ENCODE measurements at places on chromosomes 3 and 15.

DNA sequence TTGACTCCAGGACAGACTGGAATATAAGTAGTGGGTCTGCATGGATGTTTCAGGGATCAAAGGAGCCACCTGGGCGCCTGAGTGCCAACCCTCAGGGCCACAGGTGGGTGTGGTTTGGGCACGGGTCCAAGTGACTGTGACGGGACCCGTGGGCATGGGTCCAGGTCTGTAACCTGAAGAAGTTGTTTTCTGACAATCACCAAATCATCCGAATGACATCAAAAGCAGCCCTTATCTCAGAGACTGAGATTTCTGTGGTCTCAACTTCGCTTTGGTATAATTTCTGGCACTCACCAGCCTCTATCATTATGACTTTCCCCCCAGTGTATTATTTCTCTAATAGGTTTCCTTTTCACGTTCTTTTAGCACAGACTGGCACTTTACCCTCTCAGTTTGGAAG lies 24.4 kb downstream of the RLBP1 start:
- DNase-seq = no peak

DNA sequence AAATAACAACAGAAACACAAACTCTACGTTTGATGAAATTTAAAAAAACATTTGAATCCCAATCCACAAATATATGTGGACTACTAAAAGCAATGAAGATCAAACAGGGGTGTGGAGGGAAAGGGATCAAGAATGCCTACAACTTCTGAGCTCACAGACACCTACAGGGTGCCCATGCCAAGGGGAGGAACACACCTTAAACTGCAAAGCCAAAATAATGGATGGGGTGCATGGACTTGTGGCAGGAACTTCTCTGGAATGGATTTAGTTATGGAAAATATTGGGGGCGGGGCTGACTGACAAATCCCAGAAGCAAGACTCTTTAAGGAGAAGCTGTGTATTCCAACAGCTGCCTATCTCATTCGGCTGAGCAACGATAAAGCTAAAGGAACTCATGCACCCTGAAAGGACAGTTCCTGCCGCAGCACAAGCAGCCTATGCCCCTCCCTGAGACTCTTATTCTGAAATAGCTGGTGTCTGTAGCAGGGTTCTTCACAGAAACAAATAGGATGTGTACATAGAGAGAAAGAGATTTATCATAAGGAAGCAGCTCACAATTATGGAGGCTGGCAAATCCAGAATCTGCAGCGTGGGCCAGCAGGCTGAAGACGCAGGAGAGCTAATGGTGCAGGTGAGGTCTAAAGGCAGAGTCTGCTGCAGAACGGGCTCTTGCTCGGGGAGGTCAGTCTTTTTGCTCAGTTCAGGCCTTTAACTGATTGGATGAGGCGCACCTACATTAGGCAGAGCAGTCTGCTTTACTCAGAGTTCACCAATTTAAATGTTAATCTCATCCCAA lies 24.5 kb upstream of the PLA2G4D start:
- DNase-seq = no peak

GRCh38 chr3:72663429-72663828 lies 184.8 kb downstream of the SHQ1 start:
- DNase-seq = no peak

- DNase-seq = no peak
Observed at GRCh38 chr15:45128971-45129639, 574 bp downstream of the DUOXA1 start.

GRCh38 chr15:74131628-74132413 lies 1.4 kb downstream of the ISLR2 start:
- DNase-seq = no peak

- DNase-seq = no peak
Observed at GRCh38 chr15:22831473-22831872, 7.0 kb upstream of the NIPA2 start.

GRCh38 chr3:171790898-171791691 lies 19.2 kb downstream of the PLD1 start:
- no peak for DNase-seq

DNA sequence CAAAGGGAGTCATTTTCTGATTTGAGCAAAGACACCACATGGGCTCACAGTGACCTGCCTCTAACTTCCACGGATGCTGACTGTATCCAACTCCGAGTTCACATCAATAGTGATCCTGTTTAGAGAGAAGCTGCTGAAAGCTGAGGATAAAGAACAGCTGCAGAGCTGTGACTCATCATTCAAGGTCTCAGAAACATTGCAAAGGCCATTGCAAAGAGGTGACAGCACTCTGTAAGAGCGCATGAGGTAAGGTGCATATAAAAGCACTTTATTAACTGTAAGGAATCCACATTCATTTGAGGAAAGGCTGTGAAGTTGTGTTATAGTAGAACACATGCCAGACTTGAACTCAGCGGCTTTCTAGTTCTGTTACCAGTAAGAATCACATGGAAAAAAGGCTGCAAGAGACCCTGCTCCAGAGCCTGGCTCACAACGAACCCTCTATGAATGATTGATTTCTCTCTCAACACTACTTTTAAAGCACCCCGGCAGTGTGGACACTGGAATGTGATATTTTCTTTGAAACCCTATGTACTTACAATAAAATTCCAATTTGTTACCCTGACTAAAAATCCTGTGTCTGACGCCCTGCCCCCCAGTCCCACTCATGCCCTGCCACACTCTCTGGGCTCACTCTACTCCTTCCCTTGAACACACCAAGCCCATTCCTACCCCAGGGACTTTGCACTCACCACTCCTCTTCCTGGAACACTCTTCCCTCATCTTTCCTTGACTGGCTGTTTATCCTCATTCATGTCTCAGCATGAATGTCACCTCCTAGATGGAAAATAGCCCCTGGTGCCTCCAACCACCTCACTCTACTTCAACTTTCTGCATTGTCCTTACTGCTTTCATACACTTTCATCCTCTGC lies 111.2 kb downstream of the LSM3 start:
- no peak for DNase-seq

DNA sequence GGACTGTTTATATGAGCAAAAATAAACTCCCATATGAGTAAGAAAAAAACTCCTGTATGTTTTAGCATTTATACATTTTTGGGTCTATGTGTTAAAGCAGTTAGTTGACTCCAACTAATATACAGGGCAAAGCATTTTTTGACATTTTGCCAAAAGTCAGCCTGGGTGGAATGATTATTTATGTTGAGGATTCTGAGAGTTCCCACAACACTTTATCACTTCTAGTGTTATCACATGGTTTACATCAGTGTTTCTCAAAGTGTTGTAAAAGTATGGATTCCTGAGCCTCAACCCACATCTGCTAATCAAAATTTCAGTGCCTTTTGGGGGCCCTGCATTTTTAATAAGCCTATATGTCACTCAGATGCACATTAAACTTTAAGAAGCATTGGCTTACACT lies 337.3 kb upstream of the WNT5A start:
- no peak for DNase-seq

- DNase-seq = no peak
Observed at GRCh38 chr3:133388696-133389395, 11.0 kb upstream of the BFSP2 start.

GRCh38 chr3:37862219-37862902 lies 681 bp downstream of the CTDSPL start:
- DNase-seq = no peak

- DNase-seq = no peak
Observed at GRCh38 chr15:74775132-74775562, 6.7 kb upstream of the CSK start.

DNA sequence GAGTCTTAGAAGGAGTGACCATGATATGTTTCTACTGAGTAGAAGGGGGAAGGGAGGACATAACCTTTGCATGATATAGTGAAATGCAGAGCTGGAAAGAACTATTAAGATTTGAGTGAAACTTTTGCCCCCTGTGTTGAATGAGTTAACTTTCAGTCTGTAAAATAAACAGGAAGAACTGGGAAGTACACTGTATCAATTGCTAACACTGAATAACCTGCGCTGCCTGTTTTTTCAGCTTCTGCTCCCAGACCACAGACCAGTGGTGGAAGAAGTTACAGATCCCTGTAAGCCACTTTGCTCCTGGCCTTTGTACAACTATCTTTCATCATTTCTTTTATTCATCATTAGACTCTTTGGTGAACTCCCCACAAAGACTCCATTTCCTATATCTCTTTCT lies 3.6 kb upstream of the LRCH3 start:
- DNase-seq = no peak

DNA sequence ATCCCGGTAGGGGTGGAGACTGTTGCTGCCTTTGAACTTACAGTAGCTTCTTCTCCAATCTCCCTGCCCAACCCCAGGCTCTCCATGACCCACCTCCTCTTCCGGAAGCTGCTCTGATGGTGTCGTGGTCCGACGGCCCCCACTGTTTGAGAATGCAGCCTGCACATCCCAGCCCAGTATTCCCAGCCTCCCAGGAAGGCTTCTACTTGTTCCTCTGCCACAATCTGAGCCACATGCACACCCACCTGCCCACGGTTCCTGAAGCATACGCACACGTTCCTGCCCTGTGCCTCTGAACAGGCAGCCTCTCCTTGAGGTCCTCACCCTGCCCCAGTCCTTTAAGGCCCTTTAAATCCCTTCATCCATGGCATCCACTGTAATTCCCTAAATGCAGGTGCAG lies 57.4 kb downstream of the ABTB1 start:
- DNase-seq = no peak

DNA sequence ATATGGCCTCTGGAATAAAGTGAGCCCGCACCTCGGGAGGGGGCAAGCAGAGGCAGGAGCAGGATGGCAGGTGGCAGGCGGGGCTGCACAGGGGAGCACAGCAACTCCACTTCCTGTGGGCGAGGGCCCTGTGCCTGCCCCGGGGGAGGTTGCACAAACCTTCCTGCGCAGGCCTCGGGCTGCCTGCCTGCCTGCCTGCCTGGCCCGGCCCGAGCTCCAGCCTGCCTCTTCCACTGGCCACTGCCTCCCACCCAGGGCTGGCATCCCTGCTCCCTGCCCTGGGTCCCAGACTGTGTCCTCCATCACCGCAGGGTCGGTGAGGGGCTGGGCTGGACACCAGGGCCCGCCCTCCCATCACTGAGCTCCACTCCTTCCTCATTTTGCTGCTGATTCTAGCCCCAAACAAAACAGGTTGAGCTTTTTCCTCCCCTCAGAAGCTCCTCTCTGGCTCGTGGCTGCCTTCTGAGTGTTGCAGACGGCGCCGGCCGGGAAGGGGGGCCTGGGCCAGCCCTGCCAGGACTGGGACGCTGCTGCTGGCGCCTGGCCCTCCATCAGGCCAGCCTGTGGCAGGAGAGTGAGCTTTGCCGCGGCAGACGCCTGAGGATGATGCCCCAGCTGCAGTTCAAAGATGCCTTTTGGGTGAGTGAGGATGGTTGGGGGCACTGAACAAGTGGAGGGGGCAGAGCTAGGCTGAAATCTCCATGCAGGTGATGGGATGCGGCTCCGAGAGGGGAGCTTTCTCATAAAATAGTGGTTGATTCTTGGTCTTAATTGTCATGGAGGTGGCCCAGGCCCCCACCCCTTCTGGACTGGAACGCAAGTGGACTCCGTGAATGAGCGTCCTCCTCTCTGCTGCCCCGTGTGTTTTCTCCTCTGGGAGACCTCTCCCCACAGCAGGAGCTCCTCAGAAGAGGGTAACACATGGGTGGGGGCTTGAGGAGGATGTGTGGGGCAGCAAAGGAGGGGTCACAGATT lies at the start of gene PSTPIP1:
Gene PSTPIP1 (plus strand): TSS at position 156 of the 975 bp plus-strand sequence. CDS start 448 bp downstream, at position 604.
- no peak for DNase-seq

GRCh38 chr3:45677033-45677446 lies 12.2 kb upstream of the SACM1L start:
- DNase-seq = no peak

- DNase-seq = no peak
Observed at GRCh38 chr3:128232376-128233178, 79.3 kb downstream of the EEFSEC start.

DNA sequence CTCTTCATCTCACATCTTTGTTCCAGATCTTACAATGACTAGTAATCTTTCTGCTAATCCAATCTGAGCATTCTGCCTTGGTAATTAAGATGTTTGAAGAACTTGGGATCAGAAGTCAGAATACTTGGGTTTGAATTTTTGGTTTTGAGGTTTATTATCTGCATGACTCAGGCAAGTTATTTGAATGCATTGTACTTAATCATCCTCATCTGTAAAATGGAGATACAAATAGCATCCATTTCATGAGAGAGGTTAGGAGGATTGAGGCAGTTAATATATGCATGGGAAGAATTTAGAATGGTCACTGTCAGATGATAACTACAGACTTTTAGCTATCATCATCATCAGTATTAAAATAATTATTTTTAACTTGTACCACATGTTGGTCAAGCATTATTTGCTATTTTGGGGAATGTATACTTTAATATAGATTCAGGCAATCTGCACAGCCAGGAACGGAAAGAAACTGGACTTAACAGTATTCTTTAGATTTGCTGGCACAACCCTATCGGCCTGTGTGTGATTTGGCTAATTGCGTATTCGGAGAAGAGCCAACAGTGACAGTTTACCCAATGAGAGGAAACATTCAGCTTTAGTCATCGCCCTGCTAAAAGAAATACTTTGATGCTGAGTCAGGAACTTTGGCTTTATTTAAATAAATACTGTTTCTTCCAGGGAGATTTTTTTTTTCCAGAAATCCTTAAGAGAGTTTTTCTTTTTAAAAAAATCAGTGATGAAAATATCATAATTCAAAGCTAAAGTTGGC lies 600.0 kb downstream of the ROBO1 start:
- no peak for DNase-seq

- DNase-seq = no peak
Observed at GRCh38 chr15:81294516-81294880, 29.4 kb downstream of the STARD5 start.

- DNase-seq = no peak
Observed at GRCh38 chr15:58742022-58742813, 7.3 kb downstream of the ADAM10 start.

DNA sequence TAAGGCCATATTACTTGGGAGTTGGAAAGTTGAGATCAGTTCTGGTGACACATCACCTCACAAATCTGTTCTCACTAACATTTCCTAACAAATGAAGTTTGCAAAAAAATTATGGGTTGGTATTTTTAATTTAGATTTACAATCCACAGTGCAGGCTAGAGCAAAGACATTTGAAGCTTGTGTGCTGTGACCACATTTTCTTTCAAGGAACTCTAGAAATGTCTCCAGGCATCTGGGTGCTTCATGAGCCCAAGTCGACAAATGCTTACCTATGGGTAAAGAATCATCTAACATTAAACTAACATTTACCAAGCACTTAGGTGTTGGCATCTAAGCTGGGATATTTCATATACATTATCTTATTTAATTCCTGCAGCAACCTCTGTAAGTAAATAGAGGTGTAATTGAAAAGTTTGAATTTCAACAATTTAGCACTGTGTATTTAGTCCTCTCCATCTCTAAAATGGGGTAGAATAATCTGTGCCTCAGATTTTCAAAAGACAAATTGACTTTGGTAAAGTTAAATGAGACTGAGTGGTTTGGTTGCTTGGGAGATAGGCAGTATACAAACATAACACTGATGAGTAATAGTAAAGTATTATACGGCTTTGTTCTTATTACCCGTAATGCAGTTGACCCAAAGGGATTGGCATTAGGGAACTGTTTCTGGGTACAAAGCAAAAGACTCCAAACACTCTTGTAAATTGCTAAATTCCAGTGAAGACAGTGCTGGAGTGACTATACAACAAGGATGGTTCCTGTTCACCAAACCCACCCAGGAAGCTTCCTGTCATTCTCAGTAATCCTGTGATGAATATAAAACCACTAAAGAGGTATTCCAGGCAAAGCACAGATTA lies 162.5 kb downstream of the TPRG1 start:
- no peak for DNase-seq

All from stimulated activated CD8-positive, alpha-beta memory T cell treated with anti-CD3 and anti-CD28 coated beads, Interleukin-15, amount 100 ng/mL, for 1 hour (primary cell).